ENCODE measurements at places on chromosomes 13 and 19.

DNA sequence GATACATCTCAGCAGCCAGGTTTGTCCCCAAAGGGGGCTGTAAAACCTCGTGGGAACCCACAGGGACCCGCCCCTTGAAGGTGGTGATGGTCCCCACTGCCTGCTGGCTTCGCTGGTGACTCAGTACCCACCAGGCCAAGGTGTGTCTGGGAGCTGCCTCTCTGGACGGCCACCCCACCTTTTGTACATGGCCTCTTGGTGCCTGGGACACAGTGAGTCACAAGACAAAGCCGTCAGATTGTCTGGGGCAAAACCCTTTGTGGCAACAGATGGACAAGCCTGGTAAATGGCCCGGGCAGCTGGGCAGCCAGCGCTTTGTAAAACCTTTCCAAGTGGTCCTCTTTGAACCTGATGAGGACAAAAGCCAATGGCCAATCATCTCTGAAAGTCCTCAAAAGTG is 27.9 kb upstream of the KLF2 start:
- DNase-seq: no peak

DNA sequence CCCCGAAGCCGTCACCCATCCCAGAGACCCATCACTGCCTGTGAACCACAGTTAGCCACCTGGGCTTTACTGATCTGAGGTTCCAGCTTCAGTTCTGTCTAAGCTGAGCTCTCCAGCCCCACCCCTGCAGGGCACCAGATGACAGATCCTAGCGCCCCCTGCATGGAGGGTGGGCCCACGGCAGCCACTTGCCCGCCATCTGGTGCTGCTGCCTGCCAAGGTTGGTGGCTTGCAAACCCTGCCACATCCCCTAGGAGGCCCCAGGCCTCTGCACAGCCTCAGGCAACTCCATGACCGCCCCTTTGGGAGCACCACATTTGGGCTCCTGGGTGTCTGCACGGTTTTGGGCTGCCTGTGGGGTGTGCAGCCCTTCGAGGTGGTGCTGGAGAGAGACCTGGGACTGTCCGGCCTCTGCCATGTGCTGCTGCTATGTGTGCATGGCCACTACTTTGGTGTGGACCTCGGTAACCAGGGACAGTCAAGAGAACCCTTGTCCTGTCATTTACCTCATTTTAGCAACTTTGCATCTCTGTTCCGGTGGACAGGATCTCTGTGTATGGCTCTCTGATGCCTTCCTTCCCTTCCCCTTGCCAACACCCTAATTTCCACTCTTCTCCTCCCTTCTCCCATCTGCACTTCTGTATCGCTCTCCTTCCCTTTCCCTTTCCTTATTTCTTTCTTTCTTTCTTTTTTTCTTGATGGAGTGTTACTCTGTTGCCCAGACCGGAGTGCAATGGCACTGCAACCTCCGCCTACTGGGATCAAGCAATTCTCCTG is 17.4 kb upstream of the SDHAF1 start:
- peak; percentile 75 for DNase-seq

DNA sequence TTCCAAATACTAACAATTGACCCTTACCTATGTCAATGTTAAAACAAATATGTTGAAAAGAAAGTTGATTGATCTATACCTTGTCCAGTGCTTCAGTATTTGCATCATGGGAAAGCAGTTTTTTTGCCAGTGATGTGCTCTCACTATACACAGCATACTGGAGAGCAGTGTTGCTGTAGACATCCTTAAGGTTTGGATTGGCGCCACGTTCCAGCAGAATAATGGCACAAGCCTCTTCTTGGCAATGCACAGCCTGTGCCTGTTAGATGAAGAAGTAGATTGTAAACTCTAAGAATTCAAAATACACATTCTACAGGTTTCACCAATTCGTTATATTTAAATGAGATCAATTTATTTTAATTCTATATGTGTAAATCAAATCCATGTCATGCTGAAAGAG is 43.9 kb upstream of the C1QTNF9B start:
- DNase-seq: no peak

- peak; percentile 100 for DNase-seq
These were observed 1.6 kb downstream of the RASIP1 start for GRCh38 chr19:48738557-48739403.

DNA sequence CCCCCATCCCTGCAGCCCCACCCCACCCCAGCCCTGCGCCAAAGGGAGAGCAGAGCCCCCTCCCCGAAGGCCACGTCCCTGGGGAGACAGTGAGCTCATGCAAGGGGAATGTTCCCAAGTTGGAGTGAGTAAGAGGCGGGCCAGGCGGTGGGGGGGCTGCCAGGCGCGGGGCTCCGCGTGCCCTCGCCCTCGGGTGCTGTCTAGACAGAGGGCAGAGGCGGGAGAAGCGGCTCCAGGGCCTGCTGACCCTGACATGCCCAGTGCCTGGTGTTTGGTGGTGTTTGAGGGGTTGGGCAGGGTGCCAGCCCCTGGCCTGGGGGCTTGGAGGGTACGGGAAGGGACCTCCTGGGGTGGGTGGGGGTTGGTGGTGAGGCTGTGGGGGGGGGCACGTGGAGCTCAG is 1.0 kb downstream of the FSTL3 start:
- DNase-seq: no peak

- DNase-seq: peak; percentile 8
These were observed 24.9 kb upstream of the WDR18 start for GRCh38 chr19:958967-959855.

- DNase-seq: no peak
These were observed 3.0 kb downstream of the TMTC4 start for GRCh38 chr13:100671389-100672182.

- DNase-seq: peak; percentile 32
These were observed at the start of gene RNF225 for GRCh38 chr19:58395220-58395978. Gene RNF225, plus strand, starts transcription at chr19:58395656. Its CDS starts 434 bp downstream, at chr19:58396090.
